ENCODE measurements at places on chromosomes 1 and 21.

- DNase-seq: no peak
These were observed 46.9 kb upstream of the TMEM51 start for GRCh38 chr1:15106608-15107007.

GRCh38 chr1:15155888-15156741, 2.6 kb downstream of the TMEM51 start:
- no peak for DNase-seq

GRCh38 chr1:228798548-228798947, 63.3 kb downstream of the RHOU start:
- no peak for DNase-seq

GRCh38 chr1:99784143-99784542, 17.7 kb upstream of the FRRS1 start:
- DNase-seq: no peak

DNA sequence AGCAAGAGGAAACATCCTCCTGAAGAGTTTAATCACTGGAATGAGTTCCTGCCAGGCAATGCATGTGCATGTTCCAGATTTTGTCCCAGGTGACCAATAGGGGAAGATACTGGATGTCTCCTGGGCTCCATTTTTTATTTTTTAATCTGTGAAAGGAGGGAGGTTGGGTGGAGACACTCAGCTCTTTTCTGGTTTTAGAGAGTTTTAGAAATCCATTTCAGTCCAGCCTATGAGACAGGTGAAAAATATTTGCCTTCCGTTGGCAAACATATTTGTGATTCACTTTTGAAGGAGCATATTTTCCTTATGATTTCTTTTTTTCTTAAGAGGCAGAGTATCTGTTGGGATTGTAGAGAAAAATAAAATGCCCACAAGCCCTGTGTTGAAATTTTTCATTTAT, 70.7 kb downstream of the ABCA4 start:
- no peak for DNase-seq

Data from activated CD4-positive, alpha-beta T cell treated with anti-CD3 and anti-CD28 coated beads, Interleukin-2, amount 50 U/mL, for 4 hours (primary cell).